ENCODE measurements at places on chromosomes 5 and 9.

DNA sequence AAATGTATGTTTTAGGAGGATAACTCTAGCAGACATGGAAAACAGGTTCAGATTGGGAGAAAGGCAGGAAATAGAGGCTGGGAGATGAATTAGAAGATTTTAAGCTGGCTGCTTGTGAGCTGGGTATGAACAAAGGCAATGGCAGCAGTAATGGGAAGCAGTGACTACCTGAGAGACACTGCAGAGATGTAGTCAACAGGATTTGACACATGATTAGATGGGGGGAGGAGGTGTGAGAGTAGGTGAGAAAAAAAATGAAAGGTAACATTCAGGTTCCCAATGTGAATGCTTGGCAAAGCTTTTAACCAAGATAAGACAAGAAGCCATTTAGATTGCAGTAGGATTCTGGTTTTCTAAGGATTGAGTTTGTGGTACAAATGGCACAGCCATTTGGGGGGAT lies 22.8 kb upstream of the IFNE start:
- no peak for DNase-seq

DNA sequence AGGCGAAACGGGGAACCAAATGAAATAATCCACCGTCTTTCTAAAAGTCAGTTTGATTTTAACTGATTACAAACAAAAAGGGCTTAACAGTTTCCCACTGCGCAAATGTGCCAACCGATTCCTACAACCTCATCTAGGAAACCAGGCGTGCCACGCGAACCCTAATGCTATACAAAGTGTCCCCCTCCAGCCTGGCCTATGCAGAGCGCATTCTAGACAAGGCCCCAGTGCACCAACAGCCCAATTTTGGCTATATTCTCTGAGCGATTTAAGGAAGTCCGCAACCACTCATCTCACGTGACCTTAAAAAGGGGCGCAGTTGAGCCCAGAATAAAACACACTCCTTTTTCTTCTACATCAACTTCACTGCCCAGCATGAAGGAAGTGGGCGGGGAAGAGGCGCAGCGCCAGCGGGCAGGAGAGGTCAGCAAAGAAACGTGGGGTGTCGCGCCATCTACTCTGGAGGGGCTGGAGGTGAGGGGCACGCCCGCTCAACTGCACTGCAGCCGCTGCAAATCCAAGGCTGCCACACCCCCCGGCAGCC lies 779 bp downstream of the FAM13B start:
- no peak for DNase-seq

DNA sequence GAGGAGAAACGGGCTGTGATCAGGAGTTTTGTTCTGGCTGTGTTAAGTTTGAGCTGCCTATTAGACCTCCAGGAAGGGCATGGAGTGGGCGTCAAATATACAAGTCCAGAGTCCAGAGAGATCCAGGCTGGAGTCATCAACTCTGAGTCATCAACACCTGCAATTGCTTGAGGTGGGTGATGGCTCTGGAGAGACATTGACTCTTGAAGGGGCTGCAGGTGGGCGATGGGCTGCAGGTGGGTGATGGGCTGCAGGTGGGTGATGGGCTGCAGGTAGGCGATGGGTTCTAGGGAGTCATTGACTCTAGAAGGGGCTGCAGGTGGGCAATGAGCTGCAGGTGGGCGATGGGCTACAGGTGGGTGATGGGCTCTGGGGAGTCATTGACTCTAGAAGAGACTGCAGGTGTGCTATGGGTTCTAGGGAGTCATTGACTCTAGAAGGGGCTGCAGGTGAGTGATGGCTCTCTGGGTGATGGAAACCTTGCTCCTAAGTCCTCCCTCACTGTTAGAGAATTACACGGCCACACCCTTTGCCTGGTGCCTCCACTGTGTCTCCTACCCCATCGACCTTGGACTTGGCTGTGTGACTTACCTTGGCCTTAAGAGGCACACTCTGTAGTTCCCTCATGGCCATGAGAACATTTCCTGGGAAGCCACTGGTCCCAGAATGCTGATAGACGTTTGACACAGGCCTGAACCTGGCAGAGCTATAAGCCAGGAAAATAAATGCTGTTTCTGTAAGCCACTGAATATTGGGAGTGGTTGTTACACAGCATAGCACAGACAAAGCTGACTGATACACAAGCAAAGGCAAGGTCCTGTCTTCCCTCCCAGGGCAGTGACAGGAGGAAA lies 10.4 kb upstream of the FIBCD1 start:
- no peak for DNase-seq

- DNase-seq = no peak
Observed at GRCh38 chr5:35274839-35275509, 44.7 kb upstream of the PRLR start.

DNA sequence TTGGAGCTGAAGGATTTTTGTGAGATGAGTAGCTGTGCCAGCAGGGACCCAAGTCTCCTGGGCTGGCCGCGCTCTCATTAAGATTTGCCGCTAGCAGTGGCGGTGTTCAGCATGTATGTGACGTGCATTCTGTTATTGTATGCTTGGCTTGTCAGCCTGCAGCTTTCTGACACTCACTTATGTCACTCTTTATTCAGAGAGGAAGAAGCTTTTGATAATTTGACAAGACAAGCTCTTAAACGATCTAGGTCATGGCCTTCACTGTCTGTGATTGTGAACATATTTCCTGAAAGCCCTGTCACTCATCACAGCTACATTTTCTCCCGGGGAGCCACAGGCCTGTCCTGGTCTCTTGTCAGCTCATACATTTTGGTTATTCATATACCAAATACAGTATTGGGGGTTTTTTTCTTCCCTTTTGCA lies 98.2 kb upstream of the GRHPR start:
- DNase-seq = no peak

- no peak for DNase-seq
Observed at GRCh38 chr9:2231829-2232228, 216.7 kb downstream of the SMARCA2 start.

GRCh38 chr9:33860200-33860871 lies 43.4 kb downstream of the UBE2R2 start:
- no peak for DNase-seq

GRCh38 chr5:173720286-173720952 lies 104.0 kb upstream of the BOD1 start:
- no peak for DNase-seq

- no peak for DNase-seq
Observed at GRCh38 chr5:7629561-7629960, 221.4 kb downstream of the CFAP90 start.

DNA sequence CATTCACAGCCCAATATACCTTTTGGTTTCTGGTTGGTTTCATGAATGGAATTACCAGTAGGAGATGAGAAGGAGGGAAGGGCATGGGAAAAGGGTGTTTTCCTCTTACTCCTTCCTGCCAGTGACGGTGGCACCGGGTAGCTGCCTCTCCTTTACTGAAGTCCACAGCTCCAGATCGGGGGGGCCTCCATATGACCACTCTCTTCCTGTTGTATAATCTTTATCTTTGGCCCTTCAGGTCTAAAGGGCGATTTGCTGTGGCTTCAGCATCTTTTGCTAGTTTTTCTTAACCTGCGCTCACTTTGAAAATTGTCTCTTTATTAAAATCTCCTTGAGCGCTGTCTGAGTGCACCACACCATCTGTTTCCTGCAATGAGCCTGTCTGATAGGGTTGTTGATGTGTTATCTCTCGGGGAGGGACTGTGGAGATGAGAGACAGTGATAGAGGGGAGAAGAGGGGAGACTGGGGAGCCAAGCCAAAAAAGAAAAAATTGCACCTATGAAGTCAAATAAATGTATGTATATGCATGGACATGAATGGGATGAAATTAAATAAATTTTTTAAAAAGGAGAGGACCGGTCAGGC lies 449.3 kb upstream of the KLF4 start:
- DNase-seq = no peak
